ENCODE measurements at places on chromosomes 3 and 15.

GRCh38 chr3:14989943-14990779 is 42.8 kb downstream of the NR2C2 start:
- no peak for DNase-seq

GRCh38 chr3:186598108-186598784 is 14.6 kb upstream of the AHSG start:
- no peak for DNase-seq

GRCh38 chr3:154085799-154086198 is 35.4 kb upstream of the ARHGEF26 start:
- no peak for DNase-seq

DNA sequence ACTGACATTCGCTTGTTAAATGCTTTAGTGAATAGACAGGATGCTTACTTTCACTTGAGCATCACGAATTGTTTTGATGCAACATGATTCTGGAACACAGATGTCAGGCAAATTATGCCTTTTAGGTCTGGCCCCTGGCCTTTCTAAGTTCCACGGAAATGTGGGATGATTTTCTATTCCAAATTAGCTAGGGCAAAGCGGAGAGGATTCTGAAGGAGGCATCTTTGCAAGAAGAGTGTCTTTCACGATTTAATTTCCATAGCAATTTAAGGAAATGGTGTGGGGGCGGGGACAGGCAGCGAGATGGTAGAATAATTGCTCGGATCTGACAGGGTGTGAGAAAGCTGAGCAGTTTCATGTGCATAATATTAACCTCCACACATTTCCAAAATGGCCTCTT is 238.5 kb upstream of the KCNMB2 start:
- no peak for DNase-seq

GRCh38 chr3:52468336-52468735 is 12.9 kb downstream of the NISCH start:
- no peak for DNase-seq

GRCh38 chr15:79185199-79185598 is 94.6 kb upstream of the RASGRF1 start:
- no peak for DNase-seq

- no peak for DNase-seq
These were observed 171.1 kb upstream of the ICE2 start for GRCh38 chr15:60649845-60650548.

DNA sequence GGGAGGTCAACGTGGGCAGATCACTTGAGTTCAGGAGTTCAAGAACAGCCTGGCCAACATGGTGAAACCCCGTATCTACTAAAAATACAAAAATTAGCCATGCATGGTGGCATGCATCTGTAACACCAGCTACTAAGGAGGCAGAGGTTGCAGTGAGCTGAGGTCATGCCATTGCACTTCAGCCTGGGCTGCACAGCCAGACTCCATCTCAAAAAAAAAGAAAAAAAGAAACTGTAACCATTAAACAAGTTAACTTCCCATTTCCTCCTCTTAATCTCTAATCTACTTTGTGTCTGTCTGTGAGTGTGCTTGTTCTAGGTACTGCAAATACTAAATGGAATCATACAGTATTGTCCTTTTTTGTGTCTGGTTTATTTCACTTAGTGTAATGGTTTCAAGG is 2.7 kb downstream of the RBM6 start:
- no peak for DNase-seq

All from stimulated activated CD8-positive, alpha-beta memory T cell treated with anti-CD3 and anti-CD28 coated beads, Interleukin-4, amount 100 ng/mL, for 1 hour (primary cell).